ENCODE measurements at places on chromosomes 5 and 9.

DNA sequence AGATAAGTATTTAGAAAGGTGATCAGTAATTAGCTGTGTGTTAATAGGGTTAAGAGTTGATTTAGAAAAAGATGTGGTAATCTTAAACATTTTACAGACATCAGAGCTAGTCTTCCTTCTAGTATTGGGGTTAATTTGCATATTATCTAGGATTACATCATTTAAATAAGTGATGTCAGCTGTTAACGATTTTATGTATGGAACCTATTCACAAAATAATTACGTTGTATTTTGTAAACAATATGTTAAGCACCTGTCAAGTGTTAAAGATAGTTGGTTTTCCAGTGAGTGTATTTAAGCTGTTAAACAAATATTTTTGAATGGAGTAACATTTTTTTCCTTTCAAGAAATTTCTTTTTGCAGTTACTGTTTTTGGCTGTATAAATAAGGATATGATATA, 2.2 kb downstream of the DCP2 start:
- DNase-seq: no peak

GRCh38 chr5:115684513-115685037, 58.7 kb upstream of the TMED7 start:
- DNase-seq: no peak

DNA sequence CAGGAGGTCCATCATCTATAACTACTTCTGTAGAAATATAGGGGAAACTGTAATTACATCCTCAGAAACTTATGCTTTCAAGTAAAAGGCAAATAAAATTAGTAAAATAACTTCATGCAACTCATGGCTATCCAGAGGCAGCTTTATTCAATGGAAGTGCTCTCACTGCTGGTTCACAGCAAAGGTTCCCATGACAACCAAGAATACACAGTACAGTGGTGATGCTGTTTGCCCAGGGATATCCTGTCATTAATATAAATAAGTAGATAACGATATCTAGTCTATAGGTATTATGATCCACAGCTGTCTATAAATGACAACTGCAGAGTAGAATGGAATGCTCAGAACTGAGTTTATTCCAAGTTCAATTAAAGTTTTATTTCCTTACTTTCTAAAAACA, 390.3 kb downstream of the PDE4D start:
- DNase-seq: no peak

DNA sequence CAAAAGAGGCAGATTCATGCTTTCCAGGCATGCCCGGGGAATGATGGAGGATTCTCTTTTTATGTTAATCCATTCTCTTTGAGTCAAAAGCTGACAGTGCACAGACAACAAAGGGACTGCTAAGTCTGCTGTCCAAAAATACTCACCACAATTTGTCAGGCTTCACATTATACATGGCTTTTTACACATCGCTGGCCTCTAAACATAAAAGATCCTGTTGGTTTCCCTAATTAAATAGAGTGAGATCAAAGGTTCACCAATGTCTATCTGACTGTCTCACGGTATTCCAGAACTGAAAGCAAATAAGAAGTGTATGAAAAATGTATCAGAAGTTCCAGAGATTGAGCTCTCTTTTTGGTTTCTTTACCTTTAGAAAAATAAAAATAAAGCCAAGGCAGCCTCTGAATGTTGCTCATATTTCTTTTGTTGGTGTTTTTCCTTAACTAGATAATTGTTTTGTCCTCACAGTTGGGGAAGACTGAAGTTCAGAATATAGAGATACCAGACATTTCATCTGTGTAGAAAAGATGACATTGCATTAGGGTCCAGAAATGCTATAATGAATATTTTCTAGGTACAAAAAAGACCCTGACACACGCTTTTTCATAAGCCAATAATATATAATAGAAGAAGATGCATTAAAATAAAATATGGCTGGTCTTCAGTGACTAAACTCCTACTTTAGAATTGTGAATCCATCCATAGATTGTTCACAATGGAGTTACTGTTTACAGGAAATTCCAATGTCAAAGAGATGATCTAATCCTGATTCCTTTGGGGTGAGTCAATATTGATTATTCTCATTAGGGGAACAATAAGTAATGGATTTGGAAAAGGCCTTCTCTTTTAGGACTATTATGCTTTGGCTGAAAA, 688.2 kb upstream of the CDH6 start:
- DNase-seq: no peak

DNA sequence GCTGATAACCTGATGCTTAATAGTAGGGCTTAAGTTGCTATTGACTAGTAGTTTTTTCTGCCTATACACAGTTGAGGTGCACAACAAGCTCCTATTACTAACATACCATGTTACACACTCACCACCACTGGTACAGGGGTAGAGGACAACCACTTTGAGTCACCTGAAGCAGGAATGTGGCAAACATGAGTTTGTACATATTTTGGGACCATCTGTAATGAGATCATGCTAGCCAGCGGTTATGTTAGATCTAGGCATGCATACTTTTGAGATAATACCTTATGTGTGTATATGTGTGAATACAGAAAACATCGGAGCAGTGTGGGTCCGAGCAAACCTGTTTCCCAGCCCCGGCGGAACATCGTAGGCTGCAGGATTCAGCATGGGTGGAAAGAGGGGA, 72.8 kb upstream of the NXNL2 start:
- no peak for DNase-seq

DNA sequence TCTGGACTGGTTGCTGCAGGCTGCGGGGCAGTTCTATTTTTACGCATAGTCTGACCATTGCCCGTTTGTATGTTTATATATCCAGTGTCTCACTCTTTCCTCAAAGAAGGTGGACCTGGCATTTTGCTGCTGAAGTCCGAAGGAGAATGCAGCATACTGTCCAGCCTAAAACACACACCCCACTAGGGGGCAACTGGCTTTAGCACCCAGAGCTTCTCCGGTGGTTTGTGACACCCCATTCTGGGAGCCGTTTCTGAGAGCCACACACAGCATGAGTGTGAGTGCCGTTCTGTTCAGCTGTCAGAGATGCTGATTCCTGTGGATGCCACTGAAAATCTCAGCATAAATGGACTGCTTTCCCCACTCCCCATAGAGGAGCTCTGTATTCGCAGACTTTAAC, 290.5 kb upstream of the TAS2R1 start:
- no peak for DNase-seq

GRCh38 chr5:148853868-148854267, 27.5 kb downstream of the ADRB2 start:
- DNase-seq: no peak

- no peak for DNase-seq
These were observed 72.1 kb downstream of the PDE6A start for GRCh38 chr5:149872351-149873040.

- no peak for DNase-seq
These were observed 62.4 kb downstream of the HMHB1 start for GRCh38 chr5:143874312-143874711.

- no peak for DNase-seq
These were observed 323.1 kb downstream of the ADGRV1 start for GRCh38 chr5:90881626-90882150.

GRCh38 chr9:92986176-92987119, 39.1 kb downstream of the FGD3 start:
- no peak for DNase-seq

- DNase-seq: no peak
These were observed 434.7 kb downstream of the DTWD2 start for GRCh38 chr5:118553662-118554061.

GRCh38 chr5:113203916-113204315, 227.3 kb downstream of the DCP2 start:
- DNase-seq: no peak

GRCh38 chr5:74767579-74767913, 497 bp downstream of the NSA2 start:
- no peak for DNase-seq

DNA sequence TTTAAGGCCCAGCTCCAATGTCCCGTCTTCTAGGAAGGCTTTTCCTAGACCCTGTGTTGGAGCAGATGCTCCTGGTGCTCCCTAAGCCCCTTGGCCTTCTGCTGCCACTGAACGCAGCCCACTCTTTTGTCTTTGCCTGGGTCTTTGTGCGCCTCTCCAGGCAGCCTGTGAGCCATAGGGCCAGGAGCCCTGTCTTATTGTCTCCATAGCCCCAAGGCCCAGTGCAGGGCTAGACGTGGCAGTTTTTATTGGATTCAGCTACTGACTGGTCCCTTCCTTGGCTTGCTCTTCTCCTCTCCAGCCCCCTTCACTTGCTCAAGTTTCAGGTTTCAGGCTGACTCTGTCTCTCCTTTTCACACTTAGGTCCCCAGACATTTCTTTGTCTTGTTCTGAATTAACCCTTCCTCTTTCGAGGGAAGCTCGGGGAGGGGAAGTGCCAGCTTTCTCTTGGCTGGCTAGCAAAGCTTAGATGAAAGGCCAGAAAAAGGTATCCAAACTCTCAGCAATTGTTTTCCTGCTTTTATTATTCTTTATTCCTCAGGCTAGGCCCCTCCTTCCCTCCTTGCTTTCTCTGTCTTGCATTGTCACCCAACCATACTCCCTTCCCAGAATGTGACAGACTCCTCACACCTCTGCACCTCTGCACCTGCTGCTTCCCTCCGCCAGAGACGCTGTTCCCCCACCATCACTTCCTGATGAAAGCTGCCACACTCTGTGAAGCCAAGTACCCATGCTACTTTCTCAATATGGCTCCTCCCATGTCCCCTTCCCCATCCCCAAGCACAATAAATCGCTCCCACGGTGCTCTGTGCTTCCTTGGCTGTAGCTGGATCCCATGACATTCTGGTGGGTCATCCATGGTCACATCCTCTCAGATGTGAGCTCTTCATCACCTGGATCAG, 101.6 kb upstream of the CPEB4 start:
- DNase-seq: no peak

DNA sequence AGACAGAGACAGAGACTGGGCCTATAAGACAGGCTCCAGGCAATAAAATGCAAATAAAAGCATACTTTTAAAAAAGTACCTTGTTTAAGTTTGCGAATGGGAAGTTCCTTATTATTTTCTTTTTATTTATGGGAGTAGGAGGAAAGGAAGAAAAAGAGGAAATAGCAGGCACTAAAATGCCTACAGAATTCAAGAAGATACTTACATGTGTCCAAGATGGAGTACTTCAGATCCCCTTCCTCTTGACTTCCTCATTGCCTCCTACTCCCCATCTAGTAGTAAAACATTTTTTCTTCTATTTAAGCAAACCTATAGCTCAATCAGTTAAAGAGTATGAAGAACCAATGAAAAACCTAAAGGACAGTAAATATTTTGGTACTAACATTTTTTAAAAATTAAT, 24.8 kb downstream of the GKAP1 start:
- DNase-seq: no peak

- no peak for DNase-seq
These were observed 15.5 kb upstream of the GLRX start for GRCh38 chr5:95838001-95838520.

DNA sequence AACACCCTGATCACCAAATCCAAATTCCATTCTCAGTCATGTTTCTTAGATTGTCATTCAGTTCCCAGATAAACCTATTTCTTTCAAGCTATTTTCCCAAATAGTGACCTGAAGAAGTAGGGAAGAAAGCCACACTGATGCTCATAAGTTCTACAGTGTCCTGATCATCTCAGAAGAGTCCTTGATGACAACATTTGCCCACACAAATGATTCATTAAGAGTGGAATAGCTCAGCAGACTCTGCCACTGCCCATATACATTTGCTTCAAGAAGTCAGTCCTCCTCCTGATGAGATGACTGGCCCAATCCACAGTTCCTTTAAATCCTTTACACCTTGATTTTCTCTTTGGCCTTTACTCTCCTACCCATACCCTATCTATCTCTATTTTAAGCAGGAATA, 283.7 kb upstream of the NR4A3 start:
- DNase-seq: no peak

GRCh38 chr5:19950897-19951296, 37.1 kb downstream of the CDH18 start:
- DNase-seq: no peak

- DNase-seq: no peak
These were observed 637.7 kb downstream of the SEMA5A start for GRCh38 chr5:8908055-8908683.

DNA sequence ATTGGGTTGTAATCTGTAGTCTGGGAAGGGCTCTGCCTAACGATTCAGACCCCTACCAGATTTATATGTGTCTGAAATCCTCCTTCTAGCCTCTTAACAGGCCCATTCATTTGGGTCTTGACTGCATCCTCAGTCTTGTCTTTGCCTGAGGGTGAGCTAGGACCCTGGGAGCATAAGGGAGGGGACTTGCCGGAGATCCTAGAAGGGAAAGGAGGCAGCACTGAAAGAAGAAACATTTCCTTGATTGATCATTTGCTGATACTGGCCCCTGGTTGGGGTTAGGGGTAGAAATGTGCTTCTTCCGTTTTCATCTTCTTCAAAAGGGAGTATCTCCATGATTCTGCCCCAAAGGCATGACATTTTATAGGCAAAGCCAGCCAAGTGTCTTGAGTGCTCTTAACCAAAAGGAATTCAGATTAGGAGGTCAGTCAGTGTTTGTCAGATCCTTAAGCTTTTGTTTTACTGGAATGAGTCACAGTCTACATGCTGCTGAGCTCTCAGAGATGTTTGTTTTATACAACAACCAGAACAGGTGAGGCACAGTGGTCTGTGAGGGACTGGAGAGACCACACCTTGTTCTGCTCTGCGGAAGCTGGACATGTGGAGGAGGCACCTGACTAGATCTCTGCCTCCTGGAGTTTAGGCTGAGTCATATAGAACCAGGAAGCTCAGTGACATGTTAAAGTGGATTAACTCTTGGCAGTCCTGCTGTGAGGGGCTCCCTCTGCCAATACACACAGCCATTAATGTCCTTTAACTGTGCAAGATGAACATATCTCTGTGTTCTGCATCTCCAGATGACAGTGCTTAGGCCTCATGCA, 37.7 kb downstream of the PCDHAC2 start:
- DNase-seq: no peak

DNA sequence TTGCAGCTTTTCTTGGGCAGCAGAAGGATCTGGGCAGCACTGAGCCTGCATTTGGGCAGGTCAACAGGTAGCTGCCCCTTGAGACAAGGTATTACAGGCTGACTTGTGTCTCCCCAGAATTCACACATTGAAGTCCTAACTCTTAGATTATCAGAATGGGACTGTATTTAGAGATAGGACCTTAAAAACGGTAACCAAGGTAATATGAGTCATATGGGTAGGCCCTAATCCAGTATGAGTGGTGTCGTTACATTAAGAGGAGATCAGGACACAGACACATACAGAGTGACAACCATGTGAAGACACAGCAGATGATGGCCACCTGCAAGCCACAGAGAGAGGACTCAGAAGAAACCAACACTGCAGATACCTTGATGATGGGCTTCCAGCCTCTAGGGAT, 3.2 kb downstream of the C1QTNF2 start:
- DNase-seq: no peak

Measured in stimulated activated CD8-positive, alpha-beta memory T cell treated with anti-CD3 and anti-CD28 coated beads, Interleukin-4, amount 100 ng/mL, for 4 hours (primary cell).